ENCODE measurements at places on chromosomes 13 and 19. TPM values are rescaled to one million over a fixed set of nuclear protein-coding genes. Genes with fewer than 3 reads are reported as not detected.

DNA sequence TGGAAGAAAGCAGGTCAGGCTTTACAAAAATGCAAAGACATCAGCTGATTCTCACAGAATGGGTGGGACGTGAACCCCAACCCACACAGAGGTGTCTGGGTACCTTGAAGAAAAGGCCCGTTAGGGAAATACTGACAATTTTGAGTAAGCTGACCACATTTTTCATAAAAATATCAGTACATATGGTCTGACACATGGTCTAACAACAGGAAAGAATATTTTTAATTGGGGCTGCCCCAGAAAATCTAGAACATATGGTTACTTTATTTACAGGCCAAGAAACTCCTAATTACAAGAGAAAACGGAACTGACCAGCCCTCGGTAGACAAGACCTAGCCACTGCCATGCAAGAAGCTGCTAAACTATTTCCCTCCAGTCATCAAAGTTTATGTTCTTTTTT lies 48.7 kb upstream of the ITM2B start:
- DNase-seq: no peak

DNA sequence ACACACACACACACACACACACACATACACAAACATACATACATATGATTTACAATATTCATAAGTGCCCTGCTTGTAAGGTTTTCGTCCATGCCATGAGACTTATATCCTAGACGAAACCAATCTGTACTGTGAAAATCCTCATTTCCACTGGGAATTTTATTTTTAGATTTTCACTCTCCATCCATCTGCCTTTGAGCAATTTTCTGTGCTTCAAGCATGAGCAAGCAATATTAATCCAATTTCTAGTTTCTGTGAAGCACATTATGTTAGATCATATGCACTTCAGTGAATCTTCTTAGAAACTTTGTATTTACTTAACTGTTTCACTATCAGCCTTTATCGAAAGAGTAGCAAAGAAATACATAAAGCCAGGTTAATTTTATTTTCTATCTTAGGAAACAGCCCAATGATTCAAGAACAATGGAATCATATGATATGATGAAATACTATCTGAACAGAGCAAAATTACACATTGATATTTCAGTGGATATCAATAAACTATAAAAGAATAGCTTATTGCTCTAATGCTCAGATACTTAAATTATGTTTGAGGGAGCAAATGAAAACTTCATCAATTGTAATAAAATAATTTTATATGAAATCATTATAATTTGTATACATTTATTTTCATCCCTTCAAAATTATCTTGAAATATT lies 1100.7 kb upstream of the MIR17HG start:
- no peak for DNase-seq

GRCh38 chr19:16582486-16583261 lies 10.5 kb upstream of the SLC35E1 start:
- DNase-seq: no peak

- no peak for DNase-seq
These were observed 1604.8 kb downstream of the OLFM4 start for GRCh38 chr13:54633456-54633855.

- DNase-seq: no peak
These were observed 223.0 kb downstream of the LHFPL6 start for GRCh38 chr13:39379667-39380655.

DNA sequence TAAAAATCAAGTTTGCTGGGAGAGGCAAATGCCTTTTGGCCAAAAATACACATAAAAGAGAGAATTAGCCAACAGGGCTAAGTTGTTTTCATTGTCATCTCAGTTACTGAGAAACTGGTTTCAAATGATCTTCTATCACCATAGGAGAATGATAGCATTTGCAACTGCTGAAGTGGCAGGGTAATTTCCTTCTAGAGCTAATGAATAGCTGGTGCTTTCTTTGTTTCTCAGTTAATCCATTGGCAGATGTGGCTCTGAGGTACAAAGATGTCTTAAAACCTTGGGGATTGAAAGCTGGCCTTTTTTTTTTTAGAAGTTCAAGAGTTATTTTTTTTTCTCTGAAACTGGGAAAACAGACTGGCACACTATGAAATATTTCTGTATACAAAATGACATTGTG lies 332.7 kb upstream of the KLF12 start:
- no peak for DNase-seq

DNA sequence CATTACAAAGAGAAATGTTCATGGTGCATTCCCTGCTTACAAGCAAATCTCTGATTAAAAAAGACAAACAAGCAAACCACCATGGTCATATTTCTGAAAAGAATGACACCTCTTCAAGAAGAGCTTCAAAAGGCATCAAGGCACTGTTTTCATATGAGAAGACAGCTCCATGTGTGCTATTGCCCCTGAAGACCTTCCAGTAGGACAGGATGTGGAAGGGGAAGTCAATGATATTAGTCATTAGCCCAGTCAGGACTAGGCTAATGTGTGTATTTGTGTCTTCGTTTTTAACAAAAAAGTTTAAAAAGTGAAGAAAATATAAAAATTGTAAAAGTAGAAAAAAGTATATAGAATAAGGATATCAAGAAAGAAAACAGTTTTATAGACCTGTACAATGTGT lies 534.7 kb upstream of the ARGLU1 start:
- DNase-seq: no peak

GRCh38 chr19:51783372-51783771 lies 11.6 kb upstream of the FPR3 start:
- peak; percentile 36 for DNase-seq

- no peak for DNase-seq
These were observed 56.0 kb upstream of the RGCC start for GRCh38 chr13:41401366-41401765.

- no peak for DNase-seq
These were observed 131.2 kb downstream of the CRYL1 start for GRCh38 chr13:20394506-20394905.

- peak; percentile 60 for DNase-seq
These were observed 899.3 kb downstream of the UQCRFS1 start for GRCh38 chr19:28313633-28314032.

DNA sequence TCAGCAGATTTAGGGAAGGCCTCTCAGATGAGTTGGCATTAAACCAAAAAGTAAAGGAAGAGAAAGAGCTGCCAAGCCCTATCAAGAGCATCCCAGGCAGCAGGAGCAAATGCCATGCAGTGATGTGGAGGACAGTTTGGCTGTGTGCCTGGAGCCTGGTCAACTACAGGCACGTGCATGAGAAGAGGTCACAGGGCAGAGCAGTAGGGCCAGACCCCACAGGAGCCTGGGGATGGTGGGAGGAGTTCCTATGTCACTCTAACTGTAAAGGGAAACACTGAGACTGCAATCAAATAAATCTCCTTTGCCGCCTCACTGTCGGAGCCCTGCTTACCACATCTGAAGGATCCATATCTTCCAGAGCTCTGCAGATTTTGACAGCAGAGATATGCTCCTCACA lies 240.5 kb downstream of the ENOX1 start:
- peak; percentile 16 for DNase-seq

DNA sequence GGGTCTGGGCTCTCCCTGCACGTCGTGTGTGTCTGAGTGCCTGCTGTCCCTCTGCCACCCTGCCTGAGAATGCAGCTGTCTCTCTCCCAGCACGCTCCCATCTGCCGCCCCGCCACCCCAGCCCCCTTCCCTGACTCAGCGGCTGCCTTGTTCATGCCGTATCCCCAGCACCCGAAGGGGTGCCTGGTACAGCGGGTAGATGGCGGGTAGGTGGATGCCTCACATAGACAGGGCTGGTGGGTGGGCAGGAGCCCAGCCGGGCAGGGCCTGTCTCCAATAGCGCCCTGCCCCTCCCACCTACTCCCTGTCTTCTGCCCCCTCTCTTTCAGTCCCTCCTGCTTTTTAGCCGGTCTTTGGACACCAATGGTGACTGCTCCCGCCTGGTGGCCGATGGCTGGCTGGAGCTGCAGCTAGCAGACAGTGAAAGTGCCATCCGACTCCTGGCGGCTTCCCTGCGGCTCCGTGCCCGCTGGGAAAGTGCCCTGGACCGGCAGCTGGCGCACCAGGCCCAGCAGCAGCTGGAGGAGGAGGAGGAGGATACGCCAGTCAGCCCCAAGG lies 30.3 kb downstream of the DHX34 start:
- no peak for DNase-seq

DNA sequence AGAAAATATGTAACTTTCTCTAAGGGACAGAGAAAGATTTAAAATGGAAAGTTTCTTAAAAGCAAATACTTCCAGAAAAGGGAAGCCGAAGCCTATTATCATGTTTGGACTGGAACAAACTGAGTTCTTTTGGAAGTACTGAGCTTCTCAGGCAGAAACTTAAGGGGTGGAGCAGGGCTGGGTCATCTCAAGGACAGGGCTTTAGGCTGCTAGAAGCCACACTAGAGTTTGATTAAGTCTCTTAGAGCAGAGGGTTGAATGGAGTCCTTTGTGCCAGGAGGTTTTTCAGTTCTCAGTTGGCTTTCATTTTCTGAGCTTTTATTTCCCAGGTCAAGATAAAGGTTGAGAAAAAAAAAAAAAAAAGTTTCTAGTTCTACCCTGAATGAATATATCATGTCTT lies 432.7 kb downstream of the SLITRK5 start:
- no peak for DNase-seq

DNA sequence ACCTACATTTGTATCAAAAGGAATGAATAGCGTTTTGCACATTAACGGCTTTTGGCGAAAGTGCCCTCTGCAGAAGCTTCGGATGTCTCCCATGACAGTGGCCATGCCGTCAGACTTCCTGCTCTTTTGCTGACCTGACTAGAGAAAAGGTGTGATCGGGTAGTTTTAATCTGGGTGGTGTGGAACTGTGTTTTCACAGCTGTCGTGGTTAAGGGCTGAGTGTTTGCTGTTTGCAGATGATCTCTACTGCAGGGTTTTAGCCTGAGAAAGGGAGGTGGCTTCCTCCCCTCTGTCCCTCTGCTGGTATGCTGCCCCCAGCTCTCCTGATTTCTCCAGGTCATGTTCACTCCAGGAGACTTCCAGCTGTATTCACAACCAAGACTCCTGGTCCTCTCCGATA lies 22.4 kb downstream of the ZNF71 start:
- no peak for DNase-seq

- DNase-seq: peak; percentile 17
These were observed 60.4 kb downstream of the WDFY2 start for GRCh38 chr13:51644654-51645053.

GRCh38 chr19:32658075-32658474 lies 16.9 kb downstream of the ANKRD27 start:
- no peak for DNase-seq

GRCh38 chr13:114064450-114065140 lies 67.8 kb downstream of the RASA3 start:
- peak; percentile 66 for DNase-seq

DNA sequence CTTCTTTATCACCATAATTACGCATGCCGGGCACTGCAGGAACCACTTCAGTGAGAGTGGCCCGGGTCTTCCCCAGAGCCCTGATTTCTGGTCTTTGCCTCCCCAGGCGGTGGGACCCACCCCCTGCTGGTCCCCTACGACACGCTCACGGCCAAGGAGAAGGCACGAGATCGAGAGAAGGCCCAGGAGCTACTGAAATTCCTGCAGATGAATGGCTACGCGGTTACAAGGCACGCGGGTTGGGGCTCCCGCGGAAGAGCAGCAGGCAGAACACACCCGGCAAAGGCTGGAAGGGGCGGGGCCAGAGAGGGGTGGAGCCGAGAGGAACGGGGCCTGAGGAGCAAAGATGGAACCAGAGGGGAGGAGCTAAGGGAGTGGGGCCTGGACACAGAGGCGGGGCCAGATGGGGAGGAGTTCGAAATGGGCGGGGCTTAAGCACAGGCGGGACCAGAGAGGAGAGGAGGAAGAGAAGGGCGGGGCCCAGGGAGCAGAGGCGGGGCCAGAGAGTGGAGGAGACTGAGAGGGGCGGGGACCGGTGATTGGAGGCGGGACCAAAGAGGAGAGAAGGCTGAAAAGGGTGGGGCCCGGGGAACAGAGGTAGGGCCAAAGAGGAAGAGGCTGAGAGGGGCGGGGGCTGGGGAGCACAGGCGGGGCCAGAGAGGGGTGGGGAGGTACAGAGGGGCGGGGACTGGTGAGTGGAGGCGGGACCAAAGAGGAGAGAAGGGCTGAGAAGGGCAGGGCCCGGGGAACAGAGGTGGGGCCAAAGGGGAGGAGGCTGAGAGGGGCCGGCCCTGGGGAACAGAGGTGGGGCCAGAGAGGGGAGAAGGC lies 73.4 kb downstream of the RYR1 start:
- peak; percentile 87 for DNase-seq

GRCh38 chr13:61725806-61726205 lies 310.2 kb upstream of the PCDH20 start:
- DNase-seq: no peak

- DNase-seq: no peak
These were observed 11.1 kb downstream of the UQCRFS1 start for GRCh38 chr19:29201855-29202254.

DNA sequence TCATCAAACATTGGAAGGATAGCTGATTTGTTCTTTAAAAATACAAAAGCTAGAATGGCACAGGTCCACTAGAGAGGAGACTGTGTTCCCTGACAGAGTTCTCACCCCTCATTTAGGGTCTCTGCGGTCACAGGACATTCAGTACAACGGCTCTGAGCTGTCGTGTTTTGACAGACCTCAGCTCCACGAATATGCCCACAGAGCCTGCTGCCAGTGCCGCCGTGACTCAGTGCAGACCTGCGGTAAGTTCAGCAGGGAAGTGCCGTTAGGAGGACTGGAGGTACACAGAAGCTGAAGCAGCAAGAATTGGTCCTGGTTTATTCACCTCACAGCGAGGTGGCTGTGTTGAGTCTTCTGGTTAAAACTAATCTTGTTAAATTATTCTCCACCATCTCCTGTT lies 90.0 kb downstream of the TNFRSF19 start:
- DNase-seq: no peak

The RHPN2 gene
- 2.6 TPM for total RNA-seq

The VSTM1 gene
- total RNA-seq: not detected

The TEX26 gene
- total RNA-seq: under 0.01 TPM

The HTR2A gene
- under 0.01 TPM for total RNA-seq

The LRG1 gene
- not detected for total RNA-seq

The SMIM17 gene
- total RNA-seq: not detected

The NAPSA gene
- total RNA-seq: under 0.01 TPM

The SPIB gene
- not detected for total RNA-seq

The ZNF536 gene
- total RNA-seq: not detected

The ABCC4 gene
- total RNA-seq: 65.7 TPM

The MIR17HG gene
- total RNA-seq: 3.2 TPM

The RNF225 gene
- under 0.01 TPM for total RNA-seq
